RKO (cell line): ENCODE measurements at places on chromosomes 7 and 10.
A peak's percentile ranks its signal among the peaks of the same experiment; 100 is the strongest.

GRCh38 chr7:50552921-50553320 is 12.3 kb downstream of the DDC start:
- DNase-seq: peak; percentile 4

DNA sequence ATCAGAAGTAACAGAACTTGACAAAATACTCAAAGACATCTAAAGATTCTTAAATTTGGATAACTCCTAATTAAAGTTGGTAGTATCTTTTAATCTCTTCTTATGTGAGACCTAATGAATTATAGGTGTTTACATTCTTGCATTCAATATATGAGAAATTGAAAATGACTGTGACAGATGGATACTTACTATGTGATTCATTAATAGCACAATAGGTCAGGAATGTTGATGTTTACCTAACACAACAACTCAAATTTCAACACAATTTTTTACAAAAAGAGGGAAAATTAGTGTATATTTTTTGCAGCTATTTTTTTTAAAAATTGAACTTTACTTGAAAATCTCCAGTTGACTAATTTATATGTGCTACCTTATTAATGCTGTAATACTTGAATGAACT is 31.7 kb upstream of the MCU start:
- DNase-seq: no peak

- no peak for DNase-seq
Observed at GRCh38 chr7:31067491-31067890, 15.4 kb downstream of the ADCYAP1R1 start.

DNA sequence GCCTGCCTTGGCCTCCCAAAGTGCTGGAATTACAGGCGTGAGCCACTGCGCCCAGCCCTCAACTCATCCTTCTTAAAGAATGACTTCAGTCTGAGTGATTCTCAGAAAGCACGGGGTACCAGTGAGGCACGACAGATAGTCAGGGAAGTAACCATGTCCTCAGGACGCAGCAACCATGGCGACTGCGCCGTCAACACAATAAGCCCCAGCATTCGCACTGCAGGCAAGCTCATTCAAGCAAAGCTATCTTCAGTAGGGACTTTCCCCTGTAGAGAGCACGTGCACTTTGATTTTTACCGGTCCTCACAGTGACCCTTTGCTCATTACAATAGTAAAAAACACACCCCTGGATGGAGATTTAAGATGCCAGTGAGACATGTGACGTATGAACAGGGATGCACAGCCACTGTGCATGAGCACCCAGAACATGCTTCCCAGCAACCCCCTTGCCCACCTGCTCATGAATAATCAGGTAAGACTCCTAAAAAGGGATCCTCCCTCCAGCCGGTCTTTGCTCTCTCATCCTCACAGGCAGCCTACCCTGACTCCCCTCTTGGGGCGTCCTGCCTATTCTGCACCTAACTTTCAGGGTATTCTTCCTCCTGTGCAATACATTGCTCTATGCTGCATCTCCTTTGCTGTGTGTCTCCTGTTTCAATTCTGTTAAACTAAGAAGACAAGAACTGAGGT is 9.1 kb downstream of the WDR86 start:
- no peak for DNase-seq

GRCh38 chr7:75565132-75565837 is 73.2 kb downstream of the SPDYE5 start:
- no peak for DNase-seq

- DNase-seq: no peak
Observed at GRCh38 chr10:110174201-110174600, 33.2 kb upstream of the MXI1 start.

DNA sequence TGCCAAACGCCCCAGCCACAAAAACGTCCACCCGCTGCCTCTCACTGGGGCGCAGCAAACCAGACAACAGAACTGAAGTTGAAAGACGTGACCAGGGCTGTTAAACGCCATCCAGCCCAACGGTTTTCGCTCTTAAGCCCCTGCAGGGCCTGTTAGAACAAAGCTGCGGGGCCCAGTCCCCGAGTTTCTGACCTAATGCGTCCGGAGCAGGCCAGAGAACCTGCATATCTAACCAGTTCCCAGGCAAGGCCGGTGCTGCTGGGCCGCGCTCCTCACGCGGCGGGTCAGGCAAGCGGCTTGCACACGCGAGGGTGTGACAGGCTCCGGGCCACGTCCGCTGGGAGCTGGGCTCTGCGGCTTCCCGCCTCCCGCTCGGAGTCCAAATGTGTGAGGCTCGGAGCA is 87.0 kb downstream of the PTPRN2 start:
- no peak for DNase-seq

GRCh38 chr10:106479636-106480035 is 684.9 kb downstream of the SORCS1 start:
- DNase-seq: no peak

DNA sequence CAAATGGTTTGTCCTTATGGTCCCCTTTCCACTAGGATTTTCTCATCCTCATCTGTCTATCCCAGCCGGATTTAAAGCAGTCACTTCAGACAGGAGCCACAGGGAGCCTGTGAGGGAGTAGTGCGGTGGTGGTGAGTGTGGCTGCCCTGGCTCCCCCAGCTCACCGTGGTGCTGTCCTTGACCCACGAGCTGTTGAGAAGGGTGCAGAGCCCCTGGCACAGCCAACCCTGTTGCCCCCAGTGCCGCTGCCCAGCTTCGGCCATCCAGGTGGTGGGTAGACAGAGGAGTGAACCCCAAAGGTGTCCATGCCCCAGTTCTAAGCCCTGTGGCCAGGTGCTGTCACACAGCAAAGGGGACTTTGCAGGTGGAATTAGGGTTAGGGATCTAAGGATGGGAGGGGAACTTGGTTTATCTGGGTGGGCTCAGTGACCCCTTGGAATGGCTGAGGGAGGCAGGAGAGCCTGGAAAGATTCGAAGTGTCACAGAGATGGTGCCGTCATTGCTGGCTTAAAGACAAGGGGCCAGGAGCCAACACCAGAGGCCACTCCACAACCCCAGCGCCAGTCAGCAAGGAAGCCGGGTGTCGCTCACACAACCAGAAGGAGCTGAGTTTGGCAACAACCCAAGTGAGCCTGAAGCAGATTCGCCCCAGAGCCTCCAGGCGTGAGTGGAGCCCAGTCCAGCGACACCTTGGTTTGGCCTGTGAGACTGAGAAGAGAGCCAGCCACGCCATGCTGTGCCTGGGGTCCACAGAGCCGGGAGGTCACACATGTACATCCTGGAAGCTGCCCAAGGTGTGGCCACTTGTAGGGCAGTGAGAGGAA is 142.4 kb downstream of the ADCY1 start:
- DNase-seq: no peak

- DNase-seq: no peak
Observed at GRCh38 chr7:150502519-150502918, 12.2 kb upstream of the GIMAP7 start.

DNA sequence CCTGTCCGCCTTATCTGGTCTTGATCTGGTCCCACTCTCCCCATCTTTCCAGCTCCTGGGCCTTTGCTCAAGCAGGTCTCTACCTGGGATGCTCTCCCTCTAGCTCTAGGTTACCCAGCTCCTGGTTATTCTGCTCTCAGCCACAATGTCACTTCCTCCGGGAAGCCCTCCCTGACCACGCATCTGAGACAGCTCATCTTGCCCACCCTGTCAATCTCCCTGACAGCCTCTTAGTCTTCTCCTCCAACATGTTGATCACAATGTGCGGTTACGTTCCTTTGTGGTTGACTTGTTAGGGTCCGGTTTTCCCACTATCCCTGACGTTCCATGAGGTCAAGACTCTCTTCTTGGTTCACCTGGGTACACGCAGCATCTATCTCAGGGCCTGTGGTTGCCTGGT is 55.6 kb downstream of the GOLGA7B start:
- DNase-seq: no peak

DNA sequence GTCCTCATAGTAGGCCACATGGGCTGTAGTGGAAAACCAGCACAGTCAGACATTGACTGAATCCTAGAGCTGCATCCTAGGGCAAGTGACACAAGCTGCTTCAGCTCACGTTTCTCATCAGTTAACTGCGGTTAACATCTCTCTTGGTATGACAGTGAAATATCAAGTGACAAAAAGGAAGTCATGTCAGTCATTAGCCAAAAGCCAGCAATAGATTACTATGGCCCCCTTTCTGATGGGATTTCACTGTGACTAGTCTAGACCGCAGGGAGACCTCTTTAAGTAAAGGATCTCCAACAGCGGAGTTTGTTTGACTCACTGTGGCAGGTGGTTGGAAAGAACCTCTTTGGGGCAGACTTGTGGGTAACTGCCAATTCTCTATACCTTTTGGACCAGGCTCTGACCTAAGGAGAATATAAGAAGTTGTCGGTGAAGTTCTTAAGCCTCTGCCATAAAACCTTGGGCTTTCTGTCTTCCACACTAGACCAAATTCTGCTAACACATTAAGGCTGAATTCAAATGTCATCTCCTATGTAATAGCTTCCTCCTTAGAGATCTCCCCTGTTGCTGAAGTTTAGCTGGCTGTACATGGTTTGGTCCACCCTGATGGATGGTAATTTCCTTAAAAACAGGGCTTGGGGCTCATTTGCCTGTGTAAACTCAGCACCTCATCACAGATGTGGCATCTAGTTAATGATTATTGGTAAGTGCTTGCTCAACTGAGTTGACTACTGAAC is 115.3 kb downstream of the SGMS1 start:
- DNase-seq: no peak

GRCh38 chr10:100122780-100123179 is 41.1 kb upstream of the CPN1 start:
- DNase-seq: no peak

- no peak for DNase-seq
Observed at GRCh38 chr10:130190737-130191115, 54.5 kb downstream of the GLRX3 start.

GRCh38 chr7:68699090-68699711 is 899.1 kb upstream of the AUTS2 start:
- no peak for DNase-seq

GRCh38 chr7:114432061-114432460 is 17.4 kb downstream of the FOXP2 start:
- DNase-seq: no peak

- DNase-seq: peak; percentile 3
Observed at GRCh38 chr7:49848211-49848841, 74.9 kb downstream of the VWC2 start.
